Uterus (tissue), 4 donors: ENCODE measurements at places on chromosomes 5 and 9.

DNA sequence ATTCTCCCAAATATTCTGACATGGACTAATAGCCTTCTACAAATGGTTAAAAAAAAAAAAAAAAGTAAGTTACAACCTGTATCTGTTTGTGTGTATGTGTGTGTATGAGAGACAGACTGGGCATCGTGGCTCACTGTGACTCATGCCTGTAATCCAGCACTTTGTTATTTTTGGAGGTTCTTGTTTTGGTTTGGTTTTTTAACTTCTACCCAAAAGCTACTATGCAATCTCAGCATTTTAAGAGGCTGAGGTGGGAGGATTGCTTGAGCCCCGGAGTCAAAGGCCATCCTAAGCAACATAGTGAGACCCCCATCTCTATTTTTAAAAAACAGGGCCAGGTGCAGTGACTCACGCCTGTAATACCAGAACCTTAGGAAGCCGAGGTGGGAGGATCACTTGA, 17.6 kb upstream of the HAVCR1 start:
- no peaks in the 10 kb centered on the region for H3K4me1 ChIP-seq
- H3K36me3 ChIP-seq, result no peaks in the 10 kb centered on the region
- H3K4me3 ChIP-seq, result no peak overlapping the region
- H3K27ac ChIP-seq, result no peak overlapping the region

DNA sequence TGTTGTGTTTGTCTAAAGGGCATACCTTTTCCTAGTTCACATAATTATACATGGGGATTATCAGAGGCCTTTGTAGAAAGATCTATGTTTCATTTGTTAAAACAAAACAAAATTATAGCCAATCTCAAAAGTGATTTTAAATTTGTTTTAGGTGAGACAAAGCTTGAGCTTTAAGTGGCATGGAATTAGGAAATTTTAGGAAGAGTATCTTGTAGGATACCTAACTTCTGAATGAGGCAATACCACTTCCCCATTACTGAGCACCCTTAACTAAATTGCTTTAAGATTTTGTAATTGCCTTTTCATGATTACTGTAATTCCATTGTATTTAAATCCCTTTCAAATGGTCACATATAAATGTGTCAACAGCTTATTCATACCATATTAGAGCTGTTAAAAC, 775.6 kb downstream of the NR2F1-AS1 start:
- H3K27ac ChIP-seq, result no peak overlapping the region
- H3K27me3 ChIP-seq, result no peaks in the 10 kb centered on the region
- no peaks in the 10 kb centered on the region for H3K36me3 ChIP-seq
- DNase-seq, result no peak
- no peaks in the 10 kb centered on the region for H3K4me1 ChIP-seq

GRCh38 chr5:45639040-45639439, 57.1 kb downstream of the HCN1 start:
- H3K36me3 ChIP-seq, result no peaks in the 10 kb centered on the region
- no peak overlapping the region for H3K27ac ChIP-seq
- no peaks in the 10 kb centered on the region for H3K27me3 ChIP-seq
- no peak overlapping the region for H3K4me3 ChIP-seq

GRCh38 chr9:130500340-130501180, 55.8 kb downstream of the ASS1 start:
- no peaks in the 10 kb centered on the region for H3K4me1 ChIP-seq
- no peak overlapping the region for H3K4me3 ChIP-seq
- no peak for DNase-seq

- no peaks in the 10 kb centered on the region for H3K27me3 ChIP-seq
- H3K36me3 ChIP-seq, result no peaks in the 10 kb centered on the region
- H3K4me3 ChIP-seq, result no peak overlapping the region
Measured at GRCh38 chr9:6838158-6838557, 80.4 kb downstream of the KDM4C start.

- no peaks in the 10 kb centered on the region for H3K4me1 ChIP-seq
- H3K36me3 ChIP-seq, result no peaks in the 10 kb centered on the region
- no peaks in the 10 kb centered on the region for H3K27me3 ChIP-seq
- H3K27ac ChIP-seq, result no peak overlapping the region
- no peak for DNase-seq
Measured at GRCh38 chr5:135425641-135426040, 21.5 kb downstream of the DCANP1 start.
